ENCODE measurements at places on chromosomes 5 and 9.

DNA sequence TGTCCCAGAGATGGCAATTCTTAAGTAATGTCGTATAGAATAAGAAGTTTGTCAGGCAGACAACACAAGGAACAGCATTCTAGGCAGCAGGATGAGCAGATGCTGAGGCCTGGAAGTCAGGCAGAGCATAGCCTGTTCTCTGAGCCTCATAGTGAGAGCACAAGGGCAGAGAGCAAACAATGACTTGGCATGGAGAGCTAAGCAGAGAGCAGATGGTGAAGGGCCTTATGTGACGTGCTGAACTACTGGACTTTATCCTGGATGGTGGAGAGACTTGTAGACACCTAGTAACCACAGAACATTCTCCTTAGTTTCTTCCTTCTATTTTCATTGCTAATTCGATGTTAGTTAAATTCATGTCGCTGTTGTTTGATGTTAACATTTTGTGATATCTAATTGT is 60.1 kb downstream of the KCTD16 start:
- DNase-seq: no peak

- DNase-seq: no peak
Observed at GRCh38 chr9:124355039-124355940, 60.0 kb downstream of the PSMB7 start.

DNA sequence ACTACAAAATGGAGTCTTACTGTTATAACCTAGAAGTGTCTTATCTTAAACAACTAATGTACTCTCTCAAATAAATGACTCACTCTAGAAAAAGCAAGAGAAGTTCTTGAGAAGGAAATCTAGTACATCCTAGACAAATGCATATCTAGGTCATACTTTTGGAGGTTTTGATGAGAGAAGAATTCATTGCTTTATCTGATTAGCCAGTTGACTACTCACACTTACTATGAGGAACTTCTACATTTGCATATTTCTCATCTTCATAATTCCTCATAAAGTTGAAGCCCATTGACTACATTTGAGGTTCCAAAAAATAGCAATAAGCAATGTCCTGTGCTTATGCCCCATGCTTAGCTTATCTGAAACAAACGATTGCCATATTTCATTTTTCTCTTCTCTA is 2.8 kb downstream of the JAKMIP2 start:
- DNase-seq: no peak

GRCh38 chr9:88425538-88425950 is 37.3 kb downstream of the SPIN1 start:
- no peak for DNase-seq

DNA sequence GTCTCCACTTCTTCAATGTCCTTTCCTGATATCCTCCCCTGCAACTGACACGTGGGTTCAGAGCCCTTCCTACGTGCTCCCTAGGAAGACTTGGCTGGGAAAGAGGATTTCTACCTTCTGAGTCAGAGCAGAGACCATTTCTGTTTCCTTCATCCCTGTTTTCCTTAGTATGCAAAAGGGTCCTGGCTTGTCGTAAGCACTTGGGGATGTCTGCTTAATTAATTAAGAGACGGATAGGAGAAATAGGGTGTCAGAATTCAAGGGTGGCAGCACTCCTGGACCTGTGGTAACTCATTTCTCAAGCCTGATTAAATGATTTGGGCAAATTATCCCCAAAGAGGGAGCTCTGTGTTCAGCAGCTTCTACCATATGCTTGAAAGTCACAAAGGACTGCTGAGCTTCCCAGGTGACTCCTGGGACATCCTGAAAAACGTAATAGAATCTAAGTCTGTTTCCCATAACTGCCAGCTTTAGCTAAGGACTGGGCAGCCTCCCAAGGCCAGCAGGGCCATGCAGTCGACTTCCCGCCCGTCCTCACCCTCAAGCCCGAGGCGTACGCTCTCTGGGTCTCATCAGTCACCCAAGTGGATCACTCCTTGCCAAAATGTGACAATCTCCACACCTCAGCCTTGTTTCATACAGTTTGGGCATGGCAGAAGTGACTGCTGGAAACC is 20.5 kb downstream of the ABCA1 start:
- no peak for DNase-seq

DNA sequence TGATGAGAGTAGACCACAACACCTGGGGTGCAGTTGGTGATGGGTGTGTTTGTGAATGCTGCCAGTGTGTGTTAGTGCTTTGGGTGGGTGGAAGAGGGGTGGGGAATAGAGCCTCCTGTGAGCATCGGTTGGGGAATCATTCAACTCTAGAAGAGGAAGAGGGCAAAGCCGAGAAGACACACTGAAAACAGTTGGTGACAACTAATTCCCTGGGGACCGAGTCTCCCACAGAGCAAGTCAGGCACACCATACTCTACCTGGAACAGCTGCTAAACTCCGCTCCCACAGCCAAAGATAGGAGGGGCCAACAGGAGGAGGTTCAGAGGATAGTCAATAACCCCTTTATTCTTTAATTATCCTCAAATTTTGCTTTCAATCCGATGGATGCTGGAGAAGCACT is 1.6 kb upstream of the ARHGEF39 start:
- no peak for DNase-seq

DNA sequence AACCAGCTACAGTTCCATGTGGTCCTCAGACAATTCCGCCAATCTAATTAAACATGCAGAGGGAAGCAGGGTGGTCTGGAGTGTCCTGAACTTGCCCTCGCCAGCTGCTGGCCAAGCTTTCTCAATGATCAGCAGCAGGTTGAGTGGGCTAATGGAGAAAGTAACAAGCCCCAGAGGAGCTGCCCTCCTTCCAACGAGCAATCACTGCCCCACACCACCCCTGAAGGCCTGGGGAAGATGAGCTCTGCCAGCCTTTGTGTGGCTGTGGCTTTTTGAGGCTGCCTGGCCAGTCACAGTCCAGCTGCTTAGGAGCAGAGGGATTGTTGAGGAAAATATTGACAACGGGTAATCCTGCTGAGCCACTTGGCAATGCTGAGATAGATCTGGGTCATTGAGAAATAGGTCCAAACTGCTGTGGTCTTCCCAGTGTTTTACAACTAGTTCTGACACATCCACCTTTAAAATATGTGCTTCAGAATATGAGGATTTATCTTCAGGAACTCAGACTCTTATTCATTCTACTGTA is 107.3 kb downstream of the CD180 start:
- no peak for DNase-seq

DNA sequence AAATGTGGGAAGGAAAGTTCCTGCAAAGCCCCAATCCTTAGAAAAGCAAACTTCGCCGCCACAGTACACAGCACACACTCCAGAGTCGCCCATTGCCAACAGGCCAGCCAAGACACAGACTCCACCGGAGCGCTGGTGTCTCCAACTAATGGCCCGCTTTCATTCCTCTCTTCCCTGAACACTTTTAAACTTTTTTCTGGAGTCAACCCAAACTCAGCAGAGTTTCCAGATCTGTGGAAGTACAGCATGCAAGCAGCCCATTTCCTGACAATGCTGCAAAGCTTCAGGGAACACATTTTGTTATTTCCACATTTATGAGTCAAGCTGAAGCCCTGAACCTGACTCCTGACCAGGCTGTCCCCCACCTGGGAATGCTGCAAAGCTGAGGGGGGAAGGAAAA is 351.9 kb downstream of the NFIB start:
- no peak for DNase-seq

- DNase-seq: no peak
Observed at GRCh38 chr5:145854651-145855258, 18.1 kb downstream of the GRXCR2 start.

DNA sequence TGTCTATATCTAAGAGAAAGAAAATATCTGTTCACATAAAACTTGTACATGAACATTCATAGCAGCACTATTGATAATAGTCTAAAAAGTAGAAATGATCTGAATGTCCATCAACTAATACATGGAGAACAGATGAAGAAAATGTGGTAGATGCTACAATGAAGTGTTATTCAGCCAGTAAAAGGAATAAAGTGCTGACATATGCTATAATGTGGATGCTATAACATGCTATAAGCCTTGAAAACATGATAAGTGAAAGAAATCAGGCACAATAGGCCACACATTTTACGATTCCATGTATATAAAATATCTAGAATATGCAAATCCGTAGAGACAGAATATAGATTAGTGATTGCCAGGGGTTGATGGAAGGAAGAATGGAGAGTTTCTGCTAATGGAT is 146.8 kb downstream of the SEMA5A start:
- DNase-seq: no peak

- no peak for DNase-seq
Observed at GRCh38 chr5:159155960-159156359, 53.4 kb downstream of the RNF145 start.

DNA sequence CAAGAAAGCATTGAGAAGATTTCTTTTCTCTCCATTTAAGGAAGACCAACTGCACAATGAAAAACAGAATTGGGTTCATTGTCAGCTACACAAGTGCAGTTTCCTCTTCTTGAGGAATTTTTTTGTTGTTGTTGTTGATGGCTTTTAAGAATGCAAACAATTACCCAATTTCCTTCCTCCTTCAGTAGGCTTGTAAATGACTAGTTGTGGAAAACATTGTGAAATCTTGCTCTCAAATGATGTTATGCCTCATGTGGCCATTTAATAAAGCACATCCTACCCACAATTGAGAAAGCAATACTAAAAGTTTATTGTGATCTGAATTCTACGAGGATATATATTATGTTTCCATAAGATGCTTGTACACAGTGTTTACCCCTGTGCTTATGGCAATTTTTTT is 171.6 kb downstream of the FAM174A start:
- no peak for DNase-seq

DNA sequence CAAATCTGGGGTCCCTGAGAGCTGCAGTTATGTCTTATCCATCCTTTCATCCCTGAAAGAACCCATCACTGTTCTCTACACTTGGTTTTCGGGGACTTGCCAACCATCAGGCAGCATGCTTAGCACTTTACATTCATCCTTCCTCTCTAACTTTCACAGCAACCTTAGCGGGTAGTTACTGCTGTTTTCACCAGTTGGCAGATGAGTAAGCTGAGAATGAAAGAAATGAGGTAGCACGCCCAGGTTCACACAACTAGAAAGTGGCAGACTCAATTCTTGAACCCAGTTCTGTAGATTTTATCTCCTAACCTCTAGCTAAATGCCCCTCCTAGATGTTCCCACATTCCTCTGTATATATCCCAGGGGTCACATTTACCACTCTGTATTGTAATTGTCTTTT is 342.0 kb upstream of the WWC1 start:
- no peak for DNase-seq

DNA sequence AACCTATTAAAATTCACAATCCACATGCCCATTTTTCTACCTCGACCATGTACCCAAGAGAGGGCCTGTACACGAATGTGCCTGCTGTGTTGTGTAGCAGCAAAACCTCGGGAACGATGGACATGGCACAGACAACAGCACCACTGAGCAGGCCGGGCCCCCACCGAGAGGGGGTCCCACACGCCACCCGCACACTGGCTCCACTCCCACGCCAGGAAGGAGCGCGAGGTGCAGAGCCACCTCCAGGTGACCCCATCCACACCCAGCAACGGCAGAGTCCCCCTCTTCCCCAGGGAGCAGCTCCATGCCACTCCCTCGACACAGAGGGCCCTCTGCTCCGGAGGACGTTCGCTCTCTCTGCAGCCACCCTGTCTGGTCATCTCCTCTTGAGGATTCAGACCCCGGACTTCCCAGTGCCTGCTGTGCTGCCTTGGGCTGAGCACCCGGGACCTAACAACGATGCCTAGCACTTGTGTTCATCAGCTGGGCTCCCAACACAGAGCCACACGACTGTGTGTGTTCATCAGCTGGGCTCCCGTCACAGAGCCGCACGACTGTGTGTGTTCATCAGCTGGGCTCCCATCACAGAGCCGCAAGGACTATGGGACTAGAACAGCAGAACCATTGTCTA is 25.3 kb upstream of the ADAMTS2 start:
- DNase-seq: no peak

DNA sequence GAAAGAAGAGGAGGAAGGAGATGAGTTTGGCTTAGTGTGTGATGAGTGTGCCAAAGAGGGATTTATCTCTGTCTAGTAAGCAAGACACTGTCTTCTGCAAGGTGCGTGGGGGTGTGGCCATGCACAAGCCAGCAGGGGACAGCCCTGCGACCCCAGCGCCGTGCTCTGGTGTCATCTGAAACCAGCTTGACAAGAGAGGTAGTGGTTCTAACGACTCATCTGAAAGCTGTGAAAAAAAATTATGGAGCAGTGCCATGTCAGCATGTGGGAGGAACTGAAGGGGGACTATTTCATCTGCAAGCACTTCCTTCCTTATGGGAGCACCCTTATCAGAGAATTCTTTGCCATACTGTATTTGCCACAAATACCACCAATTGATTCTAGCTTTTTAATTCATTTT is 398.6 kb downstream of the PSAT1 start:
- no peak for DNase-seq

GRCh38 chr5:159034083-159034824 is 65.5 kb downstream of the EBF1 start:
- DNase-seq: no peak

- DNase-seq: no peak
Observed at GRCh38 chr9:33751536-33752129, 43.7 kb upstream of the PRSS3 start.

- no peak for DNase-seq
Observed at GRCh38 chr5:99314721-99315120, 385.9 kb upstream of the CHD1 start.

- no peak for DNase-seq
Observed at GRCh38 chr5:98755406-98755805, 18.1 kb upstream of the RGMB start.

GRCh38 chr5:3997670-3998069 is 402.0 kb downstream of the IRX1 start:
- no peak for DNase-seq

DNA sequence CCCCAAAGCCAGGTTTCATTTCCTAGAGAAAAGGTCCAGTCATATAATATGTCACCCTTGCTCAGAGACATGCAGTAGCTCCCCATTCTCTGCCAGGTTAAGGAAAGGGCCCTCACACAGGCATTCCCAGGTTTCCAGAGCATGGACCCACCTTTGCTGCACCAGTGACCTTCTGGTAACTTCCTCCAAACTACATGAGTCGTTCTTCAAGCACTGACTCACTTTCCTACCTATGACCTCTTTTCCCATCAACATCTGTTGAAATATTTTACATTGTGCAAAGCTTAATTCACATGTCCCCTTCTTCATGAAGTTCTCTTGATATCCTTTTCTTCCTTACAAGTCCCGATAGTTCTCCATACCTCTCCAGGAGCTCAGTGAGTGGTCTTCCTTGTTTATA is 25.9 kb downstream of the SH3TC2 start:
- no peak for DNase-seq

- no peak for DNase-seq
Observed at GRCh38 chr5:168990679-168991078, 310.3 kb downstream of the SLIT3 start.

DNA sequence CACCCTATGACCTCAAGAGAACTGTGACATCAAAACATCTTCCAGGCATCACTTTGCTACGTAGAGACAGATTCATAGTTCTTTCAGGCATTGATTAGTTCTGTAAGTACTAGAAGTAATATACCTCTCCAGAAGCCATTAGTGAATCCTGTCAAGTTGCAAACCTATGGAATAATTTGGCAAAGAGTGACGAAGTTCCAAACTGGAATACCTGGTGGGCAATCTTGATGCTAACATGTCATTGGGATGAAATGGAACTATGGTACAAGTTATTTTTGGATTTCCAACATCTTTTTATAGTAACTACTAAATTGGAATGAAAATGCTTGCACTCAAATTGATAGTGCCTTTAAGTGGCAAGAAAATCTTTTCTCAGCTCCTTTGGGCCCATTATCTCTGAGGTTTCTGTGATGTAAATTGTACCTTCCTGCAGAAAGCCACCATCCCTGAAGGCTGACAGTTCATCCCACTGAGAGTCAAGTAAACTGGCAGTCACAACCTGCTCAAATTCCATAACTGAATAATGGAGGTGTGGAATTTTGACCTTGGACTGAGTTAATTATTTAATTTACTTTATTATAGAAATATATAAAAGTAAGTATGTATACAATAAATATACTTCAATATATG is 435.5 kb downstream of the DTWD2 start:
- DNase-seq: no peak
